ENCODE measurements at places on chromosomes 12 and 14. TPM values are rescaled to one million over a fixed set of nuclear protein-coding genes. Genes with fewer than 3 reads are reported as not detected.

Gene EMC9
- total RNA-seq: 18.2 TPM

Gene VSIG10
- total RNA-seq: 5.2 TPM

Gene MIP
- not detected for total RNA-seq

Gene KLHL33
- not detected for total RNA-seq

Gene ANKRD33
- not detected for total RNA-seq

Gene DNAH10
- 0.25 TPM for total RNA-seq

Gene SPX
- total RNA-seq: 0.95 TPM

Gene PSMD9
- 57.9 TPM for total RNA-seq

Gene PZP
- not detected for total RNA-seq

Gene SLC38A1
- 173 TPM for total RNA-seq

Gene PSMA3
- 367 TPM for total RNA-seq

Gene PWP1
- total RNA-seq: 40.3 TPM

Gene RNF212B
- total RNA-seq: not detected

Gene FOXA1
- total RNA-seq: not detected

Gene AQP5
- total RNA-seq: not detected

Gene CPNE6
- not detected for total RNA-seq

Gene TAS2R8
- total RNA-seq: not detected

Gene PAX9
- total RNA-seq: not detected

Gene ARHGDIB
- 1,194 TPM for total RNA-seq

Gene DHRS4
- total RNA-seq: 16.3 TPM

Gene KRT77
- not detected for total RNA-seq

Gene FAM181A
- not detected for total RNA-seq

Gene MOAP1
- total RNA-seq: 22.9 TPM

Gene RNASE7
- not detected for total RNA-seq

Gene SMAGP
- total RNA-seq: 2.4 TPM

Gene DENND5B
- 0.10 TPM for total RNA-seq

Gene MAP1LC3B2
- 2.3 TPM for total RNA-seq

Gene SERPINA3
- not detected for total RNA-seq

Gene PTHLH
- not detected for total RNA-seq
